ENCODE measurements at places on chromosomes 6 and 20. TPM values are rescaled to one million over a fixed set of nuclear protein-coding genes. Genes with fewer than 3 reads are reported as not detected.

ENPP5 gene
- total RNA-seq = 14.2 TPM

DNA sequence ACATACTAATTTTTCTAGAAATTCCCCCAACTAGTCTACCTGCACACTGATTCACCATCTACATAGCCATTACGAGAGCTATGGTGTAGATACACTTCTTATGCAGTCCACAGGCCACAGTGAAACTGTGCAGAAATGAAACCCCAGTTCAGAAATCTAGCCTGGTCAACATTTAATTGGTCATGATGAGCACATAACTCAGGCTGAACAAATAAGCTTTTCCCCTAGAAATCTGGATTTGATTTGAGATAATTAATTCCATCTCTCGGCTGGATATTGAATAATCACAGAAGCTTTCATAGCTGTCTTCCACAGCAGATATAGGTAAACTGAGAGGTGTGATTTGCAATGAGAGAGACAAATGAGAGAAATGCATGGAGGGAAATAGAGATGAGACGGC, 22.6 kb upstream of the TINAG start:
- no peak for DNase-seq

DNA sequence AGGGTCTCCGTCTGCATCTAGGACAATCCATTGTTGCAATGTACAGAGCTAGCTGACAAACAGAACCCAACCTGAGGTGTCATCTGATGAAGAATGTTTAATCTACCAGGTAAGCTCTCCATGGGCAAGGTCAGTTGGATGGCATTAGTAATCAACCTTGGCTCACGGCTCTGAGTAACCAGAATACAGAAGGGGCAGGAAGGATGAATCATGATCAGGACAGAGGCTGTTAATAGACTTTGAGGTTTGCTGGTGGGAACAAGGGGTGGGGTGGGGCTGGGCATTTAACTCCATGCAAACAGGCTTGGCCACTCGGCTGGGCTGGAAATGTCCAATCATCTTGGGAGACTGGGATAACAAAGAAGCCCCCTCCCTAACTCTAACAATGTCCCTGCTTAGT, 77.1 kb upstream of the MRPS10 start:
- DNase-seq = no peak

FGD2 gene
- total RNA-seq = 5.5 TPM

DNA sequence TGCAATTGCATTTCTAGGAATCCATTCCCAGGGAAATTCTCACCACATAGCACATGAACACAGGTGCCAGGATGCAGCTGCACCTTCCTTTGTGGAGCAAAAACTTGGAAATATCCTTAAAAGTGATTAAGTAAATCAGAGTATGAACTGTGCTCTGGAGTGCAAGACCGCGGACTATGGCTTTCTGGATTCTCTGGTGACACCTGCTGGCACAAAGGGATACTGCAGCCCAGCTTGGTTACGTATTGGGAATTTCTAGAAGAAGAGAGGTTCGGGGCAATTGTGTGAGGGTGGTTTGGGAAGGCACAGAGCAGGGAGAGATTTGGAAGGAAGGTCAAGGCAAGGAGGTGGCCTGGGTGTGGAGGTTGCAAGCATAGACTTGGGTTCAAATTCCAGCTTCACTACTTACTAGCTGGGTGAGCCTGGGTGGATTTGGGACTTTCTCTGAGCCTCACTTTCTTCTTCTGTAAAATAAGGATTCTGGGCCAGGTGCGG, 15.9 kb upstream of the PEDS1 start:
- DNase-seq = no peak

DNA sequence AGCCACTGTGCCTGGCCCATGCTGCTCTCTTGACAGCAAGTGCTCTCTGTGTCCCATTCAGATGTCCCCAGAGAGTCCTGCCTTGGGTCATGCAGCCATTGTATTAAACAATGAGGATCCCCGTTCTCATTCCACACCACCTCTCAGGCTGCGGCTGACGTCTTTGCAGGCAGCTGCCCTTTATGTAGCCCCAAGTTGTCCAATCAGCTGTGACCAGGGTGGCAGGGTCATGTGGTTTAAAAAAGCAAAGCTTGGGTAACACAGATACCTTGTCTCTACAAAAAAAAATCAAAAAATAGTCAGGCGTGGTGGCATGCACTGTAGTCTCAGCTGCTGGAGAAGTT, 13.2 kb downstream of the GCNT2 start:
- DNase-seq = no peak

Measured in spinal cord (tissue), 10 donors.